ENCODE measurements at places on chromosomes 7 and 10.
A peak's percentile ranks its signal among the peaks of the same experiment; 100 is the strongest.

- peak; percentile 54 for DNase-seq
Measured at GRCh38 chr7:40604601-40605438, 470.0 kb downstream of the SUGCT start.

DNA sequence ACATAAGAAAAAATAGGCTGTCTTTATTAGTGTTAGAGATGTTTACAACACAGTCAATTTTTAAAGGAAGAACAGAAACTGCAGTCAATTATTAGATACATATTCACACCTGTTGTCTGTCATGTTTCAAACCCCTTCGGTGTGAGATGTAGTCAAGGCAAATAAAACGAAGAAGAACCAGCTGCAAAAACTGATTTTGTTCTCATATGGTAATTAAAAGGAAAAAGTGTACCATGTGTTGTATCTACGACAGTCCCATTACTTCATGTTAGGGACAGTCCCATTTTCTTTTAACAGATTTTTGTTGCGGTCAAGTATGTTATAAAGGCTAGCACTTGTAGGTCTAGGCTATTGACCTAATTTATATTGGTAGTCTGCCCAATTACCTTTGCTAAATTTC lies 149.4 kb downstream of the LRRN3 start:
- no peak for DNase-seq

DNA sequence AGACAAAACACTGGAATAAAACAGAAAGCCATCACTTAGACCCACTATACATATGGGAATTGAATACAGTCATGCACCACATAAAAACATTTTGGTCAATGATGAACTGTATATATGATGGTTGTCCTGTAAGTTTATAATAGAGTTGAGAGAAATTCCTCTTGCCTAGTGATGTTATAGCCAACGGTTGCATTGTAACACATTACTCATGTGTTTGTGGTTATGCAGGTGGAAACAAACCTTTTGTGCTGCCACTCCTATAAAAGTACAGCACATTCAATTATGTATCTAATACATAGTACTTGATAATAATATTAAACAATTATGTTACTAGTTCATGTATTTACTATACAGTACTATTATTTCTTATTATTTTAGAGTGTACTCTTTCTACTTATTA lies 381.2 kb upstream of the MBL2 start:
- no peak for DNase-seq

DNA sequence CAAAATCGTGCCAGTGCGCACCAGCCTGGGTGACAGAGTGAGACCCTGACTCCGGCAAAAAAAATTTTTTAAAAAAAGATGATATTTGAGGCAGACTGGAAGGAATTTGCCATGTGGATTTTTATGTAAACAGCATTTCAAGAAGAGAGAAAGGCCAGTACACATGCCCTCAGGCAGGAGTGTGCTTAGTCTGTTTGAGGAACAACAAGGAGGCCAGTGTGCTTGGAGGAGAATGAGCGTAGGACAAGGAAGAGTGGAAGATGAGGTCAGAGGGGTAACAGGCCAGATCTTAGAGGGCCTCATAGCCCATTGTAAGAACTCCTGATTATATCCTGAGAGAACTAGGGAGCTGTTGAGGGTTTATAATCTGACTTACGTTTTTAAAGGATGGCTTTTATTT lies 17.2 kb upstream of the STRIP2 start:
- no peak for DNase-seq

- DNase-seq = no peak
Measured at GRCh38 chr10:116475866-116476265, 48.2 kb downstream of the PNLIPRP3 start.

GRCh38 chr7:117064688-117065087 lies 111.4 kb downstream of the ST7 start:
- DNase-seq = no peak

- DNase-seq = no peak
Measured at GRCh38 chr10:3427347-3427746, 254.8 kb upstream of the PITRM1 start.

DNA sequence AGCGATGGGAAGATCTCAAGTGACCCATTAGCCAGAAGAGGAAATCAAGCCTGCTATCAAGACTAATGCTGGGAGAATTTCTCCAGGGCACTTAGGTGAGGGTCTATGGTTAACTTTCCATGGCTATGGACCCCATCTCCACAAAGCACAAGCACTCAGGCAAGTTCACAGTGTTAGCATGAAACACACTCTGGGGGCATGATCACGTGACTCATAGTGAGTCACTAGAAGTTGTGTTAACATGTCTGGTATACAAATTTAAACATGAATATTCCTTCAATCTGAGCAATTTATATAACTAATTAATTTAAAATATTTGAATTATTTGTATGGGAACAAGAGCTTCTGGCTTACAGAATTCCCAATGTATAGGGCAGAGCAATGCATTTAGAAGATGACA lies 131.8 kb downstream of the FAM204A start:
- no peak for DNase-seq

DNA sequence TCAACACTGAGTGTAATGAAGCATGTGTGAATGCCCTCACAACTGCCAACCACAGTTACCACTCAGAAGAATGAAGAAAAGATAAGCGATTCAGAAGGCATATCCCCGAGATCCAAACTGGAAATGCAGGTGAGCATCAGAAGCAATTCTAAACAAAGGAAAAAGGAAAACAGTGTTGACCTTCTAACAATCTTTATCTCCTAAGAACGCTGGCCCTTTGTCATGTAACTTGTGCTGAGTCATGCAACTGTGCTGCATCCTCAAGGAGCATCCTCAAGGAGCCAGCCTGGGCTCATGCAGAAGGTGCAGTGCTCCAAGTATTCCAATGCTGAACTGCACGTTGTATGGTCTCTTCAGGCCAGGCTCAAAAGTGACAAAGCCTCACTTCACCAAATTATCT lies 30.6 kb downstream of the SEC61G start:
- no peak for DNase-seq

- no peak for DNase-seq
Measured at GRCh38 chr10:70508912-70509756, 30.6 kb downstream of the PALD1 start.

DNA sequence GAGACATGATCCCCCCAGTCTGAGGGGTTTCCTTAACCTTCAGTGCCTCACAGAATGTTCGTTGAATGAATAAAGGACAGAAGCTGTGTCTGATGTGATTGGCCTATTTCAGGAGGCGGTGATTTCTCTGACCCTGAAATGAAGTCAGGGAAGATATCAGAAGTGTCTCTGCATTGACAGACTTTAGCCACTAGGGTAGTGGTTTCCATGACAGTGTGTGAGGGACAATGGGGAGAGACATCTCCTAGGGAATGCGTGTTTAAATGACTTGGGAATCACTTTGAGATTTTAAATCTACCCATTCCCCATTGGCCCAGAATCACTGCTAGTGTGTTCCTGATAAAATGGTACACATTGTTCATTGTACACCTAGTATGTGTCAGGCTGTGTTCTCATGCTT lies 132.0 kb downstream of the CFAP58 start:
- DNase-seq = no peak

DNA sequence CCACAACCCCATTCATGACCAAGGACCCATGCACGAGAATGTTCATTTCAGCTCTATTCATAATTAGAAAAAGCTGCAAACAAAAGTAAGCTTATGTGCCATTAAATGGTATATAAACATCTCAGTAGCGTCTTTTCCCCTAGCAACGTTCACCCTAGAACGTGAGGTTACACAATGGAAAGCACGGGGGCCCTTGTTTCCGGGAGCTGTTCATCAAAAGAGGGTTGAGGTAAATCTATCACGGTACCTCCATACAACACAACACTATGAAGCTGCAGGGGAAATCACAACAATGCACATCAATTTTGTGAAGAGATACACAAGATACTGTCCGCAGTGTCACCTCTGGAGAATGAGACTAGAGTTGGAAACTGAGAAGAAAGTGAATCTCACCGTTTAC lies 80.9 kb upstream of the DDC start:
- DNase-seq = no peak

- DNase-seq = no peak
Measured at GRCh38 chr7:79084423-79084822, 369.0 kb downstream of the MAGI2 start.

DNA sequence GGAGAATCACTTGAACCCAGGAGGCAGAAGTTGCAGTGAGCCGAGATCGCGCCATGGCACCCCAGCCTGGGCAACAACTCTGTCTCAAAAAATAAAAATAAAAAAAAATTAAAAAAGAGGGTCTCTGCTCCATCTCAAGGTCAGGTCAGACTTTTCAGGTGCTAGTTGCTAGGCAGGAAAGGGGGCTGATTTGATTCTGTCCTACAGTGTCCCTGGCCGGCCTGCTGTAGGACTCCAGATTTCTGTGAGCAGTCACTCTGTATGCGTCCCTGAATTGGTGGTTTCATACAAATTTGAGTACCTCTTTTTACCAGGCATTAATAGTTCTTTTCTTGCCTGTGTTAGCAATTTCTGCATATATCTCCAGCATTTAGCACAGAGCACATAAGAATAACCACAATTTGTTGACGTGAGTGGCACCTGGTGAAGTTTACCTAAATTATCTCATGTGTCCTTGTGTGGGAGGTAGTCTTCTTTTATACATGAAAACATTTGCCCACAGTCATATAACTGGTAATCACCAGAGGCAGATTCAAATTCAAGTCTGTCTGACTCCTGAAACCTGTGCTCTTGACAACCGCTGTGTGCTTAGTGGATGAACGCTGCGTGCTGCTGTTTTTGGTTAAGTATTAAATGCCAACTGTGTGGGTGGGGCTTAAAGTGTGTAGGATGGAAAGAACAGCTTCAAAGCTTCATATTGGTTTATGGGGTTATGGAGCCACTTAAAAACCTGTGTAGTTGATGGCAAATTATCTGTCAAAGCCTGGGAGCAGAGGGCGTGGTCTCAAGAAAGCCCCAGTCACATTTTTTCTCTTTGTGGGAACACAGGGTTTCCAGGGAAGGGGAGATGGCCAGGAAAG lies 3.2 kb upstream of the ZNF775 start:
- DNase-seq = no peak

DNA sequence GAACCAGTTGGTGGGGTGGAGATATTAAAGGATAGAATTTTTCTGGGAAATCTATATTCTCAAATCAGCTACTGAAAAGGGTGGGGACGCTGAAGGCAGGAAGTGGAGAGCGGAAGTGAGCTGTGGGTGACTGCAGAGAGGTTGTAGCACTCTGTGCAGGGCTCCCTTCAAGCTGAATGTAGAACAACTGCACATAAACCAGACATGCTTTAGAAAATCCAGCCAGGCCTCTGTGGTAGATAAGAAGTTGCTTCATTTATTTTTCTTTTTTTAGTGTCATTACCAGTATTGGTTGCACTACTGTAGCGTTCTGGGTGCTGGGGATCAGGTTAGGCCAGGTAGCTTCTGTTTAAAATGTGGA lies 127.8 kb downstream of the CELF2 start:
- peak; percentile 68 for DNase-seq

DNA sequence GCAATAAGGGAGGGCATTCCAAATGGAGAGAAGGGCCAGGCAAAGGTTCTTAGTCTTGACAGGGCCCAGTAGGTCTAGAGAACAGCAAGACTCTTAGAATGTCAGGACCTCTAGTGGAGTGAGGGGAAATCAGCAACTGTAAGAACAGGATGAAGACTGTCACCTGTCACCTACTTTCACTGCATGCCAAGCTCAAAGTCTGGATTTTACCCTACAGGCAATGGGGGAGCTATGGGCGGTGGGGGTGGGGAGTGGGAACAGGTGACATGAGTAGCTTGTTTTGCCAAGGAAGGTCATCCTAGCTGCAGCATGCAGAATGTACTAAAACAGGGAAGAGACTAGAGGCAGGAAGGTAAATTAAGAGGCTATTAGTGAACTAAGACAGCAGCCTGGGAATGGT lies 18.3 kb downstream of the GOT1 start:
- DNase-seq = no peak

DNA sequence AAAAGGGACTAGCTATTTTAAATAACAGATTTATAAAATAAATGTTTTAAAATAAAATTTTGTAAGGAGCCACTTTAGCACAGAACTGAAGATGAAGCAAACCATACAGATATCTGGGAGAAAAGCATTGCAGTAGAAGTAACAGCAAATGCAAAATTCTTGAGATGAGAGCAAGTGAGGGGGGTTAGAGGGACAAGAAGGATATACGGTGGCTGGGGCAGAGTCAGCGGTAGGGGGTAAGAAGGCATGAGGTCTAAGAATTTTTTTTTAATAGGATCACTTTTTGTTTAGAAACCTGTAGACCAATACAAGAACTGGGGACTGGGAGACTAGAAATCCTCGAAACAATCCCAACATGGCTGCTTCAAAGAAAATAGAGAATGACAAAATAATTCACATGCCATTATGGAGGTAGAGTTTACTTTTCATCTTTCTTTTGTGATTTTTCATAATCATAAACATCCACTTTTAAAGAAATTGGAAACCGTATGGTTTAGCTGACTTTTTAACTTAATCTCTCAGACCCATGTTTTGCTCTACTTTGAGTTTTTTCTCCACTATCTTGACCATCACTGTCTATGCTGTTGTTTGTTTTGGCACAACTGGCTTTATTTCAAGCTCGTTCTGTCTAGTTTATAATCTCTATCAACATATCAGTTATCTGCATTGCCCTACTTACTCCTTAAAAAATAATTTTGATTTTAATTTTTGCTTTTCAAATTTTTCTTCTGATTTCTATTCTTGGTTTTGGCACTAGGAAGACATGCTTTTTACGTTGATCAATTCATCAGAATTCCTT lies 73.5 kb downstream of the KMT2C start:
- DNase-seq = no peak

GRCh38 chr10:32084185-32084851 lies 28.1 kb upstream of the KIF5B start:
- no peak for DNase-seq

- DNase-seq = no peak
Measured at GRCh38 chr7:151559557-151560183, 40.0 kb upstream of the RHEB start.

DNA sequence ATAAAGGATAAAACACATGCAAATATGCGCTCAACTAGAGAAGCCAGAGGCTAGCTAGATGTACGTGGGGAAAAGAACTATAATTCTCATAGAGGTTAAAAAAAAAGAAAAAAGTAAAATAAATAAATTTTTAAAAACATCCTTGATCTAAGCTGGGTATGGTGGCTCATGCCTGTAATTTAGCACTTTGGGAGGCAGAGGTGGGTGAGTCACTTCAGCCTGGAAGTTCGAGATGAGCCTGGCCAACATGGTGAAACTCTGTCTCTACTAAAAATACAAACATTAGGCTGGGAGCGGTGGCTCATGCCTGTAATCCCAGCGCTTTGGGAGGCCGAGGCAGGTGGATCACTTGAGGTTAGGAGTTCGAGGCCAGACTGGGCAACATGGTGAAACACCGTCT lies 18.6 kb upstream of the HSPA12A start:
- no peak for DNase-seq

- peak; percentile 59 for DNase-seq
Measured at GRCh38 chr7:87886875-87887274, 10.6 kb downstream of the DBF4 start.
